EL (cell line): ENCODE measurements at places on chromosomes 7 and 10.

- DNase-seq: no peak
Measured at GRCh38 chr7:123725586-123726171, 23.1 kb downstream of the WASL start.

GRCh38 chr10:110356628-110357245 is 52.0 kb upstream of the SMNDC1 start:
- DNase-seq: peak; percentile 47

GRCh38 chr7:21191321-21192073 is 236.4 kb upstream of the SP4 start:
- no peak for DNase-seq

- DNase-seq: no peak
Measured at GRCh38 chr7:80427218-80427617, 84.6 kb downstream of the GNAT3 start.

DNA sequence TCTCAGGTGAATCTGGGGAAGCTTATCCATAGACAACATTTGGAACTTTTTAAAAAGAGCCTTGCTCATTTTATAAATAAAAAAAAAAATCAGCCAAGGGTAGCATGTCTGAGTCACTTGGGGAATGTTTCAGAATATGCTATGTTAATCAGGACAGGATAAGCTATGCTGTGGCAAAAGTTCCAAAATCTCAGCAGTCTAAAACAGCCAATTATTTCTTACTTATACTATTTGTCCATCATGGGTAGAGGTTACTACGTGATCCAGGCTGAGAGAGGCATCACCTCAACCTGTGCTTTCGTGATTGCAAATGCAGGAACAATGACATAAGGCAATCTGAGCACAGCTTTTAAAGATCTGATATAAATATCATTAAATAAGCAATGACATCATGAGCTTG is 6.5 kb downstream of the SLC13A1 start:
- DNase-seq: no peak

- no peak for DNase-seq
Measured at GRCh38 chr10:13612654-13613373, 26.0 kb downstream of the PRPF18 start.

DNA sequence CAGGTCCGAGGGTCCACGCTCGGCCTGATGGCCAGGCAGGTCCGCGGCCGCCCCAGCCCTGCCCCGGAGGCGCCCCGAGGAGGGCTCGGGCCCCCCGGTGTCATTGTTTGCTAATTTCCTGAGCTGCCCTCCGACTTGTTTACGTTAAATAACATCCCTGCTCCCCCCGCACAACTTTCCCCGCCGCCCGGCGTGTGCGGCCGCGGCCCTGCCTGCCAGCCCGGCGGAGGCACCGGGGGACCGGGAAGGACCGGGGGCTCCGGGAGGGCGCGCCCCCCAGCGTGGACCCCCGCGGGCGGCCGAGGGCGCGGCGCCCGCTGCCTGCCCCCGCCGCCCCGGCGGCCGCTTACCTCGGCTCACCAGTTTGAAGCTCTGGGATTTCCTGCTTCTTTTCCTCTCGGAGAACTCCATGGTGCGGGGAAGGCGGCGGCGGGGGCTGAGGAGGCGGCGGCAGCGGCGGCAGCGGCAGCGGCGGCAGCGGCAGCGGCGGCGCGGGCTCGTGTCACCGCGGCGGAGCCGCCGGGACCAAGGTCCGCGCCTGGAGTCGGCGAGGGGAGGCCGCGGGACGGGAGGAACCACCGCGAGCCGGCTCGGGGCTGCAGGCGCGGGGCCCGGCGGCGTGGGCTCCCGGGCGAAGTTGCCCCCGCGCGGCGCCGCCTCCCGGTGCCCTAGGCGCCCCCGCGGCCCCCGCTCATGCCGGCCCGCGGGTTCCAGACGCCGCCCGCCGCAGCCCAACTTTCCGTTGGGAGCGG is 515 bp downstream of the BEND7 start:
- peak; percentile 22 for DNase-seq

DNA sequence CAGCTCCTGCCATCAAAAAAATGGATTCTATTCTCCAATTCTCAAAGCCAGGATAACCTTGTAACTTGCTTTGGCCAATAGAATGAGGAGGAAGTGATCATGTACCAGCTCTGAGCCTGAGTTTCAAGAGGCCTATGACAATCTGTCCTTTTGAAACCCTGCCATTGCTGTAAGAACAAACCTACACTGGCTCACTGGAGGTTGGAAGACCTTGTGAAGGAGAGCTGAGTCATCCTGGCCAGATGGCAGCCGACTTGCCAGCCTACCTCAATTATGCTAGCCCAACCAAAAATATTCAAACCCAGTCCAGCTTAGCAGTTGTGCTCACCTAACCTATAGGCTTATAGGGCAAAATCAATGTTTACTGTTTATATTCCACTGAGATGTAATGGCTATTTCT is 93.0 kb downstream of the HGF start:
- DNase-seq: peak; percentile 52

GRCh38 chr10:74084955-74085354 is 65.7 kb downstream of the AP3M1 start:
- DNase-seq: no peak

GRCh38 chr7:99102809-99103690 is 40.9 kb downstream of the SMURF1 start:
- DNase-seq: peak; percentile 82
